ENCODE measurements at places on chromosomes 16 and 17.
A peak's percentile ranks its signal among the peaks of the same experiment; 100 is the strongest.

DNA sequence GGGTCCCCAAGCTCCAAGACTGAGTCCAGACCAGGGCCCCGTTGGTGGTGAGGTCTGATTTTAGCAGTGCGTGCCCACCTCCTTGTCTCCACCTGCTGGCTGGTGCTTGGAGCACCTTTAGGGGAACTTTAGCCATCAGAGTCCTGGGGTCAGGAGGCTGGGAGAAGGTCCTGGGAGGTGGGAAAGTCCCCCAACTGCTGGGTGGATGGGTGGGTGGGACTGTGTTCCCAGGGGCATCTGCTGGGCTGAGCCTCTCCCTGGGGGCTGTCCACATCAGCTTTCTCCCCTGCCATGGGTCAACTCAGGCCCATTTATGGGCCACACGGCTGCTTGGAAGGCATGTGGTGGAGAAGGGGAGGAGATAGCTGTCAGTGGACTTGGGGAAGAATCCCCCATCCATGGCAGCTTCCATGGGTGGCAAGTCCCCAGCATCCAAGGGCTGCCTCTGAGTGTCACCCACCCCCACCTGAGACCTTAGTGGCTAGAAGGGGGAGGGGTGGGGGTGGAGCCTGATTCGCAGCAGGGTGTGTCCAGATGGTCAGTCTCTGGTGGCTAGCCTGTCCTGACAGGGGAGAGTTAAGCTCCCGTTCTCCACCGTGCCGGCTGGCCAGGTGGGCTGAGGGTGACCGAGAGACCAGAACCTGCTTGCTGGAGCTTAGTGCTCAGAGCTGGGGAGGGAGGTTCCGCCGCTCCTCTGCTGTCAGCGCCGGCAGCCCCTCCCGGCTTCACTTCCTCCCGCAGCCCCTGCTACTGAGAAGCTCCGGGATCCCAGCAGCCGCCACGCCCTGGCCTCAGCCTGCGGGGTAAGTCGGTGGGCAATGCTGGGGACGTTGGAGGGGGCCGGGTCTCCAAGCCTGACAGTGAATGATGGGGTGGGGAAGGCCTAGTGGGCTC is at the start of gene TRPV2:
Gene TRPV2 (plus strand): TSS at position 541 of the 894 bp plus-strand sequence. CDS start 2,098 bp downstream, outside the sequence.
- DNase-seq: peak; percentile 19

GRCh38 chr17:30379303-30379902 is 676 bp downstream of the CPD start:
- peak; percentile 7 for DNase-seq

DNA sequence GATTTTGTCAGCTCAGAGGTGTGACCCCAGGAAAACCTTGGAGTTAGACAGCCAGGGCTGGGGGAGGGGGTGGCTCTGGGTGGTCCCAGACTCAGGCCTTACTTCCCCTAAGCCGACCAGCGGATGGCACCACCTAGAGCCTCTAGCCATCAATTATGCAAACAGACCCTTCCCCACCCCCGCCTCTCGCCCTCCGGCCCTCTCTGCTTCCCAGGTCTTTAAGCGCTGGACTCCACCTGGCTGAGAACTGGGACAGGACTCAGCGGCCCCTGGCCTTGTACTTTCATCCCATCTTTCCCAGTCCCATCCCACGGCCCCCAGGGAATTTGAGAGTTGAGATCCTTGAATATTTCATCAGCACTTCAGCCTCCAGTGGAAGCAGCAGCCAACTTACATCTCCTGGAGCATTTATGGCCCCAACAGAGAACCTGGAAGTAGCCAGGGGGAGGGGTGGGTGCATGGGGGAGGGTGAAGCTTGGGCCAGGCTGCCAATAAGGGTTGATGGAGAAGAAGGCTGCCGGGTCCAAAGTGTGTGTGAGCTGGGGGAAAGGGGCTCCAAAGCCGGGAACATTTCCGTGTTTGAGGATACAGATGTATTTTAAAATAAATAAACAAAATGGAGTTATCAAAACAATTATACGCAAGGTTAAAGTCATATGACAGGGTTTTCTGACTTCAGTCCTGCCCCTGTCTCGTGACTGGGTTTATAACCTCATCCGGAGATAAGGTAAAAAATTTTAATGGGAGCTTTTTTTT is 7.5 kb upstream of the JUP start:
- DNase-seq: no peak

DNA sequence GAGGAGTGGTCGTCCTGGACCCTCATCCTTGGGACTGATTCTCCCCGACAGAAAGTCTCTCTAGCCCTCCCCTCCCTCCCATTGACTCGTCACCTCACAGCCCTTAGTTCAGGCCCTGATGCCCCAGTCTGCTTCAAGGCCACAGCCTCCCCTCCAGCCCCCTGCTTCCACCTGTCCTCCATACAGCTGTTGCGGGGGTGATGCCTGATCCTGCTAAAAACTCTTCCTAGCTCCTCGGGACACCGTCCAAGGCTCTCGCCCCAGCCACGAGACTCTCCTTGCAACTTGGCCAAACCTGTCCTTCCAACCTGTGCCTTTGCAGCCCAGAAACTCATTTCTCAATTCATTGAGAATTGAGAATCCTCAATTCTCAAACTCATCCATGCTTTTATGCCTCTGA is 6.8 kb downstream of the STAC2 start:
- DNase-seq: no peak

- no peak for DNase-seq
Observed at GRCh38 chr16:68247400-68247799, 2.2 kb downstream of the PLA2G15 start.

DNA sequence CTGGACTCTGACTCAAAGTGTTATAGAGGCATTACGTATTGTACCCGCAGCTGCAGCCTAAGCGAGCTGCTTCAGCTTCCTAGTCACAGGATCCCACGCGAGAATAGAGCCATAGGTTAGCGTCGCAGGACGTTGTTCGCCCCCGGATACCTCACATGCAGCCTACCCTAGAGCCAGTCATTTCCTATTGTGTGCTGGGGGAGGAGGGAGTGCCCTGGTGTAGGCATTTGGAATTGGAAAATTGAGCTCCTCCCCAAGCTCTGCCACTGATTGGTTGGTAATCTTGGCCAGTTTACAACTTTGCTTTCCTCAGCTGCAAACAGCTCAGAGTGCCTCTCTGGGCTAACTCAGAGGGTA is 530 bp downstream of the NAA60 start:
- DNase-seq: no peak

Measured in stimulated activated CD8-positive, alpha-beta memory T cell treated with anti-CD3 and anti-CD28 coated beads, Interleukin-4, amount 100 ng/mL, for 1 hour (primary cell).